ENCODE measurements at places on chromosomes 5 and 9.
A peak's percentile ranks its signal among the peaks of the same experiment; 100 is the strongest.

DNA sequence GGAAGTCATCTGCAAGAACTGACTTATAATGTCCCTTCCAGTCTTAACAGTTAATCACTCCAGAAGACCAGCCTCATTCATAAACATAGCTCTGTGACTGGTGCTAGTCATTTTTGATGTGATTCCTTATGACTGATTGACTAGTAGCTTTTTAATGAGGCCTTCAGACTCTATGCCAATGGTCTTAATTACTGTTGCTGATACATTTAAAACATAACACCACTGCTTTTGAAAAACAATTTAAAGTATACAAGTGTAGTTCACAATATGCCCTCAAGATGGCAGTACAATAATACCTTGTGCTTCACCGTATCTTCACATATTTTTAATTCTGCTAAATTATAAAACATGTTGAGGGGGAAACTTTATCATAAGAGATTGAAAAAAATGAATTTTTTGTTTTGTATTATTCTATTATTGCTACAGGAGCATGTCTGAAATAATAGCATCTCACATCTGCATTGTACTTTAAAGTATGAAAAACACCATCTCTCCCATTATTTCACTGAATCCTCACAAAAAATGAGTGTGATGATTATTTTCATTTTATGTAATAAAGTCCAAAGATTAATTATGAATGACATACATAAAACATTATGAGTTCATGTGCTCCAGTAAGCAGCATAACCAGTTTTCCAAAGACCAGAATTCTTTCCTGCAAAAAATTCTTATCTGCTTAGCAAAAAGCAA, 55.2 kb upstream of the SHISAL2B start:
- no peak for DNase-seq

GRCh38 chr5:16946725-16947124, 10.6 kb upstream of the MYO10 start:
- DNase-seq: no peak

DNA sequence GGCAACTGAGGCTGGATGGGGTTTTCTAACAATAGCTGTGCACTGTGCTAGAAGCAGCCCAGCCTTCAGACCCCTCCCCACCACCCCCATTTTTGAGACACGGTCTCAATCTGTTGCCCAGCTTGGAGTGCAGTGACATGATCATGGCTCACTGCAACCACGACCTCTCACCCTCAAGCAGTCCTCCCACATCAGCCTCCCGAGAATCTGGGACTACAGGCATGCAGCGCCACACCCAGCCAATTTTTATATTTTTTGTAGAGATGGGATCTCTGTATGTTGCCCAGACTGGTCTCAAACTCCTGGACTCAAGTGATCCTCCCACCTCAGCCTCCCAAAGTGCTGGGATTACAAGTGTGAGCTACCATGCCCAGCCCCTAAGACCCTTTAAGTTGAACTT, 182.5 kb downstream of the DRD1 start:
- no peak for DNase-seq

GRCh38 chr9:128862401-128862851, 19.3 kb downstream of the KYAT1 start:
- no peak for DNase-seq

- DNase-seq: no peak
Measured at GRCh38 chr5:35476036-35476435, 141.6 kb upstream of the SPEF2 start.

DNA sequence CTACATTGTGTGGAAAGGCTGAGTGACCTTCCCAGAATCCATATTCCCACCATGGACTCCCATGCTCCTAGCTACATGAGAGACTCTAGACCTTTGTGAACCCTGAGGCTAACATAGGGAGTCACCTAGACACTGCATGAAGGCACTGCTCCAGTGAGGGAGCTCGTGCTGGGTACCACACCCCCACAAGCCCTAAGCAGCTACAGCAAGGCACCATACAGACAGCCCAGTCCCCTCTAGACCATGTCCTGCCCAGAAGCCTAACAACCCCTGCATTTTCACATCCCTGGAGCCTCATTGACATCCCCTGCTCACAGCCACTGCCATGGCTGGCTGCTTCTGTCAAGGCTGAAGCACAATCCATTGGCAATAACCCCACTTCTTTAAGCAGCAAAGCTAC, 176.5 kb upstream of the CTNND2 start:
- no peak for DNase-seq

GRCh38 chr9:78121488-78121887, 89.9 kb upstream of the GNAQ start:
- DNase-seq: peak; percentile 69

GRCh38 chr9:134144801-134145200, 8.9 kb downstream of the WDR5 start:
- DNase-seq: no peak

- DNase-seq: no peak
Measured at GRCh38 chr5:1975406-1975715, 92.6 kb upstream of the IRX4 start.

GRCh38 chr5:68379275-68380036, 163.9 kb downstream of the PIK3R1 start:
- DNase-seq: no peak

DNA sequence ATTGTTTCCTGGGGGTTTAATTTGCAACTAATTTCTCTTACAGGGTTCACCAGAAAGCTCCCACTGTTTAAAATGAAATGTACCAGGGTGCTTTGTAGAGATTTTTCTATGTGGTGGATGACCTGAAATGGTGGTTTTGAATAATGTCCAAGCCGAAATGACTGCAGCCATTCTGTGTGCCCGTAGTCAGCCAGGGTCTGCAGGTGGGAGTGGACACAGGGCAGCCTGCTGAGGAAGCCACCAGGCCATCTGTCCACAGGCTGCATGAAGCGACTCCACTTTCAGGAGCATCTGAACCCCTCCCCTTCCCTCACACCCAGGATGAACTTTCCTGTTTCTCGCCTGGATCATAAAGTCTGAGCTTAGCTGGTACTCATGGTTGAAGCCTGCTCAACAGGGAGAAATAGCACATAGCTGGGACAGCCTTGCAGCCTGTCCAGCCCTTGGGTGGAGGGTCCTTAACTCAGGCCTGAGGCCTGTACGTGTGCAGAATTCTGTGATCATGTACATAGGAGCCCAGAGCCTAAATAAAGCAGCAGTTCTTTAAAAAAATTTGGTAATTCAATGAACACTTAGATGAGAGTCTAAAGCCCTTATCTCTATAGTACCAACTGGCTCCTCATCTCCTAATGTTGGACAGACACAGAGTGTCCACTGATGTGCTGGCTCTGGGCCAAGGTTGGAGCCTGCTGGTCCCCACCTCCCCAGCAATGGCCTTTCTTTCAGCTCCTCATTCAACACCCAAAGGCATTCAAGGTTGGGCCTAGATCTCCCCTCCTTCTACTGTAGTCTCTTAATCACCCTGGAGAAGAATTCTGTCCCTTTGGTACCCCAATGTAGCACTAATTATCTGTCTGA, 72.8 kb downstream of the SHB start:
- DNase-seq: no peak

- no peak for DNase-seq
Measured at GRCh38 chr5:78795757-78796156, 147.2 kb upstream of the LHFPL2 start.

- DNase-seq: no peak
Measured at GRCh38 chr9:69442486-69442885, 117.5 kb downstream of the ENTREP1 start.

DNA sequence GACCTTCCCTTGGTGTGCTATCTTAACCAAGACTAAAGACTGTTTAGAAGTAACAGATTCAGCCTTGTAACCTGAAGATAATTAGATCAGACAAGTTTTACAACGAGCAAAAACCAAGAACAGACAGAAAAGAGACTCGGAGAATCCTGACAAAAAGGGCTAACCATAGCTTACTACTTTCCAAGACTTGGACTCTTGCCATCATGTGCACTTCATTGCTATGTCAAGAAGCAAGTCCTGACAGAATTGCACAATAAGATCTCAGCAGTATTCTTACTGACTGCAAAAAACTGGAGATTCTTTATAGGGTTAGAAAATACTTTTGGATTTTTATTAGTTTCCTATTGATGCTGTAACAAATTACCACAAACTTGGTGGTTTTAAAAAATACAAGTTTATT, 1539.0 kb upstream of the NUDT12 start:
- no peak for DNase-seq
